ENCODE measurements at places on chromosomes 2 and 18.

- no peak for DNase-seq
These were observed 48.0 kb downstream of the TRABD2A start for GRCh38 chr2:84832772-84833461.

GRCh38 chr2:120741571-120742561 is 6.2 kb downstream of the GLI2 start:
- no peak for DNase-seq

DNA sequence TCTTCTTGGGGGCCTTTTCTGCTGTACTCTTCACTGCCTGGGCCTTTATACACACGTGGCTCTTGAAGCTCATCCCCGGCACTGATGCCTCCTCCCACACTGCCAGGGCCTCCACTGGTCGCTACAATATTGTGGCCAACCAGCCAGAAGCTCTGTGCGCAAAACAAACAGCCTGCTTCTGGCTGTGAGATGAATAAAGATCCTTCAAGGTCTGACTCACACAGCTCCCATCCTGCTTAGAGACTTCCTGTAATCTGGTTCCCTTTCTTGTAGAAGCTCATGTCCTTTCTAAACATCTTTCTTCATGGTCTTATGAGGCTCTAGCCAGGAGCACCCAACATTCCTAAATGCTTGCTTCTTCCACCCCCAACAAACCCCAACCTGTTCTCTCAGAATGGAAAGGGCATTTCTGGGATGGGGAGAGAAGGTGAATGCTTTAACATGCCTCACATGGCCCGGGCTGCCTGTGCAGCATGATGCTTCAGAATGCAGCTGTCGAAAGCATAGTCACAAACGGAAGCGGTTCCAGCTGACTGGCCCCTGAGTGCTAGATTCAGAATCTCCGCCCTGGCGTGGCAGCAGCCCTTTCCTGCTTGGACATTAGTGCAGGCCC is 24.6 kb downstream of the NRP2 start:
- DNase-seq: no peak

DNA sequence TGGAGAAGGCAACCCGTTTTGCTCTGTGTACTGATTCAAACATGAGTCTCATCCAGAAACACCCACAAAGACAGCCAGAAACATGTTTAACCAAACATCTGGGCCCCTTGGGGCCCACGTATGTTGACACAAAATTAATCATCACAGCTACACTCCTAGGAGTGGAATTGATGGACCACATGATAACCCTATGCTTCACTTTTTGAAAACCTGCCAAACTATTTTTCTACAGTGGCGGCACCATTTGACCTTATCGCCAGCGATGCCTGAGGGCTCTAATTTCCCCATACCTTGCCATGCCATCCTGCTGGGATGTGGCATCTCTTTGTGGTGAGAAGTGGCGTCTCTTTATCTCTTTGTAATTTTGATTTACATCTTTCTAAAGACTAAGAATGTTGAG is 38.5 kb downstream of the PSMG2 start:
- DNase-seq: no peak

- DNase-seq: no peak
These were observed 218.4 kb downstream of the TMEM163 start for GRCh38 chr2:134500211-134500935.

GRCh38 chr2:201909348-201909747 is 103.0 kb downstream of the CDK15 start:
- DNase-seq: no peak

DNA sequence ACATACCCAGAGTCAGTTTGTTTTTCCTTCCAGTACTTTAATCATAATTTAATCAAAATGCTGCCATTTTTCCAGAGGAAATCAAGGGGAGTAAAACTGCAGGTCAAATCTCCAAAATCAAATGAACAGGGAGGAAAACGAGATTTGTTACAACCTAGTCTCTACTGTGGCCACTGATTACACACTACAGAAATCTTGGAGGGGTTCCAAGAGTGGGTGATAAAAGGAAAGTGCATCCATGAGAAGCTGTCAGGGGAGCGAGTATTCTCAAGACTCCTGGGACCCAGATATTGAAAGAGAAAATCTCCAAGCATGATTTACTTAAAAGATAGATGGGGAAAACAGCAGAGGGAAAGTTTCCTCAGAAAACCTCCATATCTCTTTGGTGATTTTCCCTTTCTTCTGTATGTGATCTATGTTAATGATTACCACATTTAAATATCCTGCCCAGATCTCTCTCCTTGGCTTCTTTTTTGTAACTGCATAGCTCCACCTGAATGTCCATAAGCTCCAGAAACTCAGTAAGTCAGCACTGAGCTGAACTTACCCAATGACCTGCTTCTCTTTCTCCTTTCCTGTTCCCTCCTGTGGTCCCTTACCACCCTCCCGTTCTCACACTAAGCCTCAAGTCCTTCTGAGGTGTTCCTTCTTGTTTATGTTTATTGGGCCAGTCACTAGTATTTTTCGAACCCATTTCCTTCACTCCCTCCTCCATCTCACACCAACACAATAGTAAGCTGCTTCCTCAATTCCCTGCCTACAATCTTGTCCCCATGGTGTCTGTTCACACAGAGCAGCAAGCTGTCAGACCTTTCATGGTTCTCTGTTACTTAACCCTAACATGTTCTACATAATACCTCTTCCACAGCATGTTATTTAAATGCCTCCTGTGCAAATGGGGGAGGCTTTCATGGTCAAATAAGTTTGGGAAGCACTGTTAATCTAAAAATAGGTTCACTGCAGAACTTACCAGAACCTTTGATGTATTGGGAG is 73.9 kb upstream of the TWSG1 start:
- DNase-seq: no peak

- DNase-seq: no peak
These were observed 30.6 kb downstream of the ADRA2B start for GRCh38 chr2:96085541-96086355.

GRCh38 chr18:77061946-77062517 is 70.6 kb downstream of the MBP start:
- no peak for DNase-seq

GRCh38 chr2:167293172-167293781 is 405.0 kb downstream of the XIRP2 start:
- DNase-seq: peak; percentile 19

GRCh38 chr2:18762667-18763066 is 173.3 kb upstream of the NT5C1B start:
- peak; percentile 15 for DNase-seq

DNA sequence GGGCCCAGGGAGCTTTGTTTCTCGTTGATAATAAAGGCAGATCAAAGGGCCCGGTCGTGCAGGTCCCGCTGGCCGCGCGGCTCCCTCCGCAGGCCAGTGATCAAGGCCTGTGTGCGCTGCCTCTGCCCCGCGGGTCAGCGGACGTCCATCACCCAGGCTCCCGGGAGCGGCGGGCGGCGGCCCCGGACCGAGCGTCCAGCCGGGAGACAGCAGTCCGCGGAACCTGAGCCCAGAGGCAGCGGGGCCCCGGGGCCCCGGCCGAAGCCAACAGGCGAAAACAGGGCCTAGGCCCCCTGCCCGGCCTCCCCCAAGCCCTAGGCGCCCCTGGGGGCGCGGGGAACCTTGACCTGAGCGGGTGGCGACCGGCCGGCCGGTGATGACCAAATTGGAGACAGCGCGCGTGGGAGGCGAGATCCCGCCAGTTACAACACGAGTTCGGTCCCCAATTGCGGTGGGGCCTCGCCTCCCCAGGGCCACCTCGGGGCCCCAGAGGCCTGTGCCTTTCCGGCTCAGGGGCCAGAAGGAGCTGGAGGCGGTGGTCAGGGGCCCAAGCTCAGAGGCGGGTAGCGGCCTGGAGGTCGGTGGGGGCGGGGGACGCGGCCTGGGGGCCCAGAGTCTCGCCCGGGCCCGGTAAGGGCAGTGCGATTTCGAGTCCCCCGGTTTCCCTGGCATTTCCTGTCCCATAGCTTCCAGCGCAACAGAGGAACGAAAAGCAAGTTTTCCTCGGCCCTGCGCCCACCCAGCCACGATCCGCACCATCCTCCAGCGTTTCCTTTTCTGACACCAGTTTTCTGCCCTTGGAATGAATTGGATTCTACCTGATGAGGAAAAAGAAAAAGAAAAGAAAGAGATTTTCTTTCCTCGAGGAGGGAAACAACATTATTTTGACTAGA is 5.9 kb downstream of the SP9 start:
- no peak for DNase-seq

DNA sequence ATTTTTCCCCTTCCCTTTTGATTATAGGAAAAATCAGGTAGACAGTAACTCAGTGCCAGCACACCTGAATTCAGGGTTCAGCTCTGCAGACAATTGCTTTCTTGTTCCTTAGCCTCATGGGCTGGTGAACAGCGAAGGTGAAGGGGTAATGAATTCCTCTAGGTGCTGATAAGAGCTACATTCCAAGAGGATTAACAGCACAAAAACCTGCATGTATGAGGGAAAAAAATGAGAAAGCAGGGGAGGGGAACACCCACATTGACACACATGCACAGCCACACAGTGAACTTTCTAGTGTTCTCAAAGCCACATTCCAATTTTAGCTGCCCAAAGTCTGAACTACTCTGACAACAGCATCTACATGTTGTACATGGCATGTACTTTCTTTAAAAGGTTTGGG is 46.1 kb downstream of the SPATS2L start:
- DNase-seq: no peak

DNA sequence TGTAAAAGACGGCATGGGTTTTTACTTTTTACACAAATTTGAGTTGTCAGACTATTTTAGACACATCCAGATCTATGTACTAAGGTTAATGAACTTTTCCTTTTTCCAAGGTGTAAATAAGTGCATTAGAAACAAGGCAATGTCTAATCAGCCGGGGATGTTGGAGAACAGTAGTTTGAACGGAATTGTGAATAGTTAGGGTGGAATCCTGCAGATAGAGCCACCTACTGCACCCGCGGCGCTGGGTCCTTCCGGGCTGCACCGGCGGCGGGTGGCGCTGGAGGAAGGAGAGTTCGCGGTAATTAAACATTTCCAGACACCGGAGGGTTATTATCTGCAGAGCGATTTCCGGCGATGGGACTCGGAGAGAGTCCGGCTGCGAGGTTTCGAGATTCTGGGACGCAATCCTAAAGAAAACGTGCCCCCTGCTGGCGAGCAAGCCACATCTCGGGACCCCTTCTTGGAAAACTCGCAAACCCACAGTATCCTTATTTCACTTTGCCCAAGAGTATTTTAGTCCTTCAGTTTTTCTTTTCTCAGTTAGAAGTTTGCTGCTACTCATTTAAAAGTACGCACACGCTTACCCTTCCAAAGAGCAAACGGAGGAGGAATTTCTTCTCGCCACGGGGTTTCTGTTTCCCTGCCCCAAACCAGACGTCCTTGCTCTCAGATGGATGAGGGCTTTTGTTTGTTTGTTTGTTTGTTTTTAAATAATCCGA is 4.5 kb upstream of the OSR1 start:
- DNase-seq: peak; percentile 44

DNA sequence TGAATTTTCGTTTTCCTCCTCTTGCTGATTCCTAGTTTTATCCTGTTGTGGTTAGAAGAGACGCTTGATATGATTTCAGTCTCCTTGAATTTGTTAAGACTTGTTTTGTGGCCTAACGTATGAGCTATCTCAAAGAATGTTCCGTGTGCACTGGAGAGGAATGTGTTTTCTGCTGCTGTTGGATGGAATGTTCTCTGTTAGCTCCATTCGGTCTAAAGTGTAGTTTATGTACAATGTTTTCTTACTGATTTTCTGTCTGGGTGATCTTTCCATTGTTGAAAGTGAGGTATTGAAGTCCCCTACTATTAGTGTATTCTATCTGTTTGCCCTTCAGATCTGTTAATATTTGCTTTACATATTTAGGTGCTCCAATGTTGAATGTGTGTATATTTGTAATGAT is 25.9 kb downstream of the COLEC11 start:
- DNase-seq: no peak

DNA sequence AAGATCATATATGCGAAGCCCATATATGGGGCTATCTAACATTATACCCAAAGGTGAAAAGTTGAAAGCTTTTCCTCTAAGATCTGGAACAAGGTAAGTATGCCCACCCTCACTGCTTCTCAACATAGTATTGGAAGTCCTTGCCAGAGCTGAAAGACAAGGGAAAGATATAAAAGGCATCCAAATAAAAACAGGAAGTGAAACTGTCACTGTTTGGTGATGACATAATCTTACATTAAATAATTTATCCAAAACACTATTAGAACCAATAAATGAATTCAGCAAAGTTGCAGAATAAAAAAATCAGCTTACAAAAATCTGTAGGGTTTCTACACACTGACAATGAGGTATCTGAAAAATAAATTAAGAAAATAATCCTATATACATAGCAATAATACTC is 205.8 kb downstream of the INSIG2 start:
- no peak for DNase-seq

DNA sequence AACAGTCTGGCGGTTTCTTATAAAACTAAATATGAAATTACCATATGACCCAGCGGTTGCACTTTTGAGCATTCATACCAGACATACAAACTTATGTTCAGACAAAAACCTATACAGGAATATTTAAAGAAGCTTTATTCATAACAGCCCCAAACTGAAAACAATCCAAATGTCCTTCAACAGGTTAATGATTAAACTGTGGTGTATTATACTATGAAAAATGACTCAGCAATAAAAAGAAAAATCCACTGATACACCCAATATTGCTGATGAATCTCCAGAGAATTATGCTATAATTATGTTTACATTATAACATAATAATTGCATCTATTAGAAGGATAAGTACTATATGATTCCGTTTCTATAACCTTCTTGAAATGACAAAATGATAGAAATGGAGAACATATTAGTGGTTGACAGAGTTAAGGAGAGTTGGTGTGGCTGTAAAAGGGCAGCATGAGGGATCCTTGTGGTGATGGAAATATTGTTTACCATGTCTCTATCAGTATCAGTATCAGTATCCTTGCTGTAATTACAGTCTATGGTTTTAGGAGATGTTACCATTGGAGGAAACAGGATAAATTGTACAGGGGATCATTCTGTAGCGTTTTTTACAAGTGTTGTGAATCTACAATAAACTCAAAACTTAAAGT is 127.1 kb downstream of the DSC3 start:
- DNase-seq: no peak

GRCh38 chr2:228669690-228670089 is 488.2 kb upstream of the SPHKAP start:
- no peak for DNase-seq
